ENCODE measurements at places on chromosomes 12 and 14.

- DNase-seq, result peak; percentile 33
Observed at GRCh38 chr14:70622111-70622712, 19.5 kb upstream of the TTC9 start.

DNA sequence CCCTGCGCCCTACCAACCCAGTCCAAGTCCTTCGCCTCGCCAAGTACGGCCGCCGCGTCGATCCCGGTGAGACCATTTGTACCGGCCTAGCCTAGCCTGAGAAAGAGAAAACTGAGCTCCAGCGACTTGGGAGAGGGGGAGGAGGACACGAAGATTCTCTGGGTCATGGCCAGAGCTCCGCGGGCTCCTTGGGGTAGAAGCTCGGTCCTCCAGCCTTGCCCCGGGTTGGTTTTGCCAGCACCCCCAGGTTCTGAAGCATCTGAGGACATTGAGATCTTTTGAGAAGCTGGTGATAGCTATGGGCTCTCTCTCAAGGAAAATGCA, 7.3 kb downstream of the LHX5 start:
- DNase-seq, result no peak

GRCh38 chr12:116400636-116401372, 123.3 kb upstream of the MED13L start:
- DNase-seq, result peak; percentile 86

DNA sequence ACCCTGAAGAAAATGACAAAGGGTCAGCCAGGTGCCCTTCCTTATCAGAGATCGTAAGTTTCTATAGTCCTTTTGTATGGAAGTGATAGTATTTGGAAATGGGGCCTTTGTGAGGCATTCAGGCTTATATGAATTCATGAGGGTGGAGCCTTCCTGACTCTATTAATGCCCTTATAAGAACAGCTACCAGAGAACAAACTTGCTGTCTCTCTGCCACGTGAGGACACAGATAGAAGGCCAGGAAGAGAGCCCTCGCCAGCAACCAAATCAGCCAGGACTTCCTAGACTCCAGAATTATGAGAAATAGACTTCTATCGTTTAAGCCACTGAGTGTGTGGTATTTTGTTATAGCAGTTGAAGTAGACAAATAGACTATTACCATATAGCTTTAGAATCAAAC, 36.7 kb downstream of the TRMT5 start:
- no peak for DNase-seq

DNA sequence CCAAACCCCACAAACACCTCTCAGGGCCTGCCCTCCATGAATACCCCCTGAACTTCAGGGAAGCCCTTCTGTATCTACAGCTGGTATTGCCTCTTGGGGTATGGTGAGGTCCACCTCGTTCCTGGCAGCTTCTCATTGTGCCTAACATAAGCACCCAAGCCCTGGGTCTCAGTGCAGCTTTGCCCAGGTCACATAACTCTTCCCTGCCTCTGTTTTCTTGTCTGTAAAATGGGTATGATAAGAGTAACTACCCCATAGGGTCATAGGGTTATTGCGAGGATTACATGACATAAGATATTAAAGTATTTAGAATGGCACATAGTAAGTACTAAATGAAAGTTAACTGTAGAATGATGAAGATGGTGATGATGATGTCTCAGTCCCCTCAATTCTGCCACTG, 190.0 kb upstream of the PWP1 start:
- no peak for DNase-seq

All from NB4 (cell line).